ENCODE measurements at places on chromosomes 5 and 9.

GRCh38 chr5:38757451-38758245, 88.2 kb upstream of the OSMR start:
- DNase-seq = no peak

DNA sequence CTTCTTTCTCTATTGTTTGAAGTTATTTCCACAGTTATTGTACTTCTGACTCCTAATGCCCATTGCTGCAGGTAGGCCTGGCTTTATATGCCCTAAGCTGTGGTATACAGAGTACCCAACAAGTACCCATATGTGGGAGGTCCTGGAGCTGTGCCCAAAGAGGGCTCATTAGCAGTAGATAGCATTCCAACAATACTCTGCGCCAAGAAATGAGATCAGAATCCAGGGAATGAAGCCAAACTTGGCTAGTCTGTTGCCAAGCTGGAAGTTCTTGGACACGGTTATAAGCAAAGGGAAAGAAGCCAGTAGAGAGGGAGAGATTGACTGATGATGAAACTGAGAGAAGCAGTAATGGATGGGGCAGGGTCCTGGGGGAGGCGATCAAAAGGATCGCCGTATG, 29.7 kb upstream of the FAM169A start:
- no peak for DNase-seq

DNA sequence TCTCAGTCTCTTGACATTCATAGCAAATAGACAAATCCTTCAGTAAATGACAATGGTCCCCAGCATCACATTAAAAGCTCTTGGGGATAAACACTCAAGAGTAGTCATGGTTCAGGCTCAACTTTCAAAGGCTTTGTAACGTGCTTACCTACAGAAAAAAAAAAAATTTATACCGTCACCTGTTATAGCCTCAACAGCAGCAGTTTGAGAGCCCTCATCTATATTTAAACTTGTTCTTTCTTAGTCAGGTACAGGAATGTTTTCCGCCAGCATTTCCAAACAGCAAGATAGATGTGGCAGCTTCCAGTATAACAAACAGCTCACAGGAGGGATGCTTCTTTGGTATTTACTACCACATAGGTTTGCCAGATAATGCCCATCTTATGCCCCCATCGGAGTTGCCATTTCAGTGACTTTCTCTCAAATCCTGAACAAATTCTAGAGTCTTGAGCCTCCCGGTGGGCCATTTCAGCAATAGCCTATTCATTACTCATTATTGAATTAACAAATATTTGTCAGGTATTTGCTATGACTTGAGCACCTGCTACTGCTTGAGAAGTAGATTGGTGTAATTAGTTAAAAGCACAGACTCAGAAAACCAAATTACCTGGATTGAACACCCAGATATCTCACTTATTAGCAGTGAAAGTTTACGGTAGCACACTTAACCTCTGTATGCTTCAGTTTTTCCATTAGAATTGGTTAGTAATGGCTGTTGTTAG, 470.0 kb downstream of the EBF1 start:
- no peak for DNase-seq

GRCh38 chr9:90919883-90920282, 118.3 kb downstream of the SYK start:
- DNase-seq = no peak

- DNase-seq = no peak
These were observed 80.2 kb downstream of the PIK3R1 start for GRCh38 chr5:68295772-68296171.

- peak; percentile 66 for DNase-seq
These were observed 9.8 kb downstream of the DOCK2 start for GRCh38 chr5:169646856-169647255.

GRCh38 chr5:109704282-109704952, 14.7 kb downstream of the MAN2A1 start:
- no peak for DNase-seq

- DNase-seq = no peak
These were observed 208.1 kb upstream of the PIK3R1 start for GRCh38 chr5:68007451-68007850.

DNA sequence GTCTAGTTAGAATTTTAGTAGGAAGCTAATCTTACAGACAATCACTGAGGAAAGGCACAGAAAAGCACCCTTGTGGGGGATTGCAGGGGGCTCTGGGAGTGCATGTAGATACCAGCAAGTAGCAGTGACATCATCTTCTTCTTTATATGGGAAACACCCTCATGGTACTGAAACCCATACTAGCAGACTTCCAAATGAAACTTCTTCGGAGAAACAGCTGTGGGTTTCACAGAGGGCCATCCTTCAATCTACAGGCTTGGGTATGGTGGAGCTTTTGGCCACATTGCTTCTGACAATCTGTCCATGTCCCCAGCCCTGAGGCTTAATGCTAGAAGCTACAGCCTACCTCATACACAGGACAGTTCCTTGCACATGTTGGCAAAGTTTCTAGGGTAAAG, 165.2 kb upstream of the NFIB start:
- peak; percentile 8 for DNase-seq

DNA sequence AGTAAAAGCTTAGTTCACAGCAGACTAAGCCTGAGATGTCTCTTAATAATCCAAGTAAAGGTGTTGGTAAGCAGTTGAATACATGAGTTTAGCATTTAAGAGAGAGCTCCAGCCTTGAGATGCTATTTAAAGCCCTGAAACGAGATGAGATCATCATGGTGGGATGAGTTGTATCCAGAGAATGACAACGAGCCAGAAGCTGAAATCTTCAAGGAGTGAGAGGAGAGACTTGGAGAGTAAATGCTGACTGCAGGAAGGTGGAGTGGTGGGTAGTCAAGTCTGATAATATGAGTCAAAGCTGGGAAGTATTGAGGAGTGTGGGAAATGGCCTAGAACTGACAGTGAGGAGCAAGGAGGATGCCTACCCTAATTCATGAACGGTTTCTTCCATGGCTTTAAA, 53.7 kb downstream of the PLAC8L1 start:
- DNase-seq = no peak

GRCh38 chr5:137735555-137736284, at the start of gene KLHL3:
TSS of gene KLHL3 (minus strand) at chr5:137736089. CDS start at chr5:137735646, 443 bp downstream.
- DNase-seq = peak; percentile 45

DNA sequence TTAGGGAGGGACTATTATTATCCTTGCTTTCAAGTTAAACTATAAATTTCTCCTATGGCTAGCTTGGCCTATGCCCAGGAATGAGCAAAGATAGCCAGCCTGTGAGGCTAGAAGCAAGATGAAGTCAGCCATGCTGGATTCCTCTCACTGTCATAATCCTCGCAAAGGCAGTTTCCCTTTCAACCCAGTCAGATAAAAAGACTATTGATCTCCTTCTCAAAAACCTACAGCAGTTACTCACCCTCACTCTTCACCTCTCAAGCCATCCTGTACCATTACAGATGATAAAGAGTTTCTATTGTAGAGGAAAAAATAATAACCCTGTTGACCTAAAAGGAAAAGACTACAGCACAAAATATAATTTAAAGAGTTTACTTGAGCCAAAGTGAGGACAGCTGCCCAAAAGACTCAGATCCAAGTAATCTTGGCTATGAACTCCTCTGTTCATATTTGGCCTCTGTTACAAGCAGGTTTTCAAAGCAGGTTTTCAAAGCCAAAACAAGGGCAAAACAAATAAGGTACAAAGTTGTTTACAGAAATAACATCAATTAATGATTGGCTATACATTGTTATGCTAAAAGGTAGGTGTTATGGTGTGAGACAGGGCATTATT, 41.7 kb downstream of the KCNV2 start:
- no peak for DNase-seq

DNA sequence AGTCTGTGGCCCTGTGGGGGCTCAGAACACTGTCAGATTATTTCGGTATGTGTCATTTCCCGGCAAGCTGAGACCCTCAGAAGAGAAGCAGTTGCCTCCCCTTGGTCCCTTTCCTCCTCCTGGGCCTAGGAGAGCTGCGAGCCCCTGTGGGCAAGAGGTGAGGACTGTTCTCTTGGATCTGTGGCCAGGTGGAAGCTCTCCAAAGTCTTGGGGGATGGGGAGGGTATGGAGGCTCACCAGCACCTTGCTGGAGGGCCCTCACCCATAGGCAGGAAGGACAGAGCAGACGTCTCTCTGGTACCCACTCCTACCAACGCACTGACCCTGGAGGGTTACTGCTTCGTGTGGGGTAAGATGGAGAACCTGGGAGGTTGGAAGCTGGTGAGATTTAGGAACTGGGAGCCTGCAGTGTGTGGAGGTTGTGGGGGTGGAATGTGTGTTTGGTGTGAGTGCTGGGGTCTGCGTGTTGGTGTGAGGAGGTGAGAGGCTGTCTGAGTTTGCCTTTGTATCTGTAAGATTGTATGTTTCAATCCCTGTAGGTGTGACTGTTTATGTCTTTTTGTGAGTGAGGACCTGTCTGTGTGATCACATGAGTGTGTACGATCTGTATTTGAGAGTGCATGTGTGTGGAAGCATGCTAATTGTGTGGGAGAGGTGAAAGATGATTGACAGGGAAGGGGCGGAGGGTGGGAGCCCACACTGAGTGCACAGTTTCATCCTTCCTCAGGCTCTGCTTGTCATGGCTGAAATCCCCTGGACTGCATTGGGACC, 52.4 kb upstream of the PSD2 start:
- no peak for DNase-seq

DNA sequence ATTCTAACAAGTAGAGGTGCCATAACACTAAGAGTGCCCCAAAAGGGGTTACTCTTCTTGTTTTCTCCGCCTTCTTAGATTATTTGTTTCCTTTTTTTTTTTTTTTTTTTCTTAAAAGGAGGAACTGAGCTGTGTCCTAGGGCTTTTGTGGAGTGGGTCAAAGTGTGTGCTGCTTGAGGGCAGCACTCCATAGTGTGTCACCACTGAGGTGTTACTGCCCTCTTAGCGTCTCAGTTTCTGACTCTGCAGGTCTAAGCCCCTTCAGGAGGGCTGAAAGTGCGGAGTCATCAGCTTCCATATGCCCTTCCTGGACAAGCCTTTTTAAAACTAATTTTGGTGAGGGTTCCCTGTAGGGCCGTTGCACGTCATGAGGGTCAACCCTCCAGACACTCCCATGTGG, 12.6 kb upstream of the NANS start:
- DNase-seq = no peak

DNA sequence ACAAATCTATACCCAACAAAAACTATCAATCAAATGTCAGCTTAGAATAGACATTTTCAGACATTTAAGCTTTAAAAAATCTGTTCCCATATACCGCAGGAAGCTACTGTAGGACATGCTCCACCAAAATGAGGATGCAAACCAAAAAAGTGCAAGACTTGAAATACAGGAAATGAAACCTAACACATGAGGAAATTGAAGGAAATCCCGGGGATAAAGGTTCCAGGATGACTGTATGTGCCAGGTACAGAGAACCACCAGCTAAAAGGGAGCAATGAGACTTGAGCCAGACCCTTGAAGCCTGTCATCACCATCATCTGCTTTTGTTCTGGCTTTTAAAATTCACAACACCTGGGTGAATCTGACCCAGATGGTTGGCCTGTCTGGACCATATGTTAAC, 21.4 kb downstream of the DIAPH1 start:
- peak; percentile 41 for DNase-seq

GRCh38 chr9:122051351-122052321, 41.5 kb downstream of the TTLL11 start:
- peak; percentile 63 for DNase-seq

DNA sequence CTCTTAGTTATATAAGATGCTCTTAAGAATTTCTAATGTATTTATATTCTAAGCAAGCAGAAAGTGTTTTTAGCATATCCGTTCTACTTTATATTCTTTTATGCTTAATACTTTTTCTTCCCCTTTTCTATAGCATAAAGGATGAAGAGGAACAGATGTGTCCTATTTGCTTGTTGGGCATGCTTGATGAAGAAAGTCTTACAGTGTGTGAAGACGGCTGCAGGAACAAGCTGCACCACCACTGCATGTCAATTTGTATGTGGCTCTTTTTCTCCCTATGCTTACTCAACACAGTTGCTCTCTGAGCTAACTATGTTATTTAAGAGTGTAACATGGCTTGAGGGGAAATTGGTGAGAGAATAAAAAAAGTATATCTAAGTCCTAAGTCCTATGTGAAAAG, 37.6 kb upstream of the SETD9 start:
- no peak for DNase-seq

All from GM12865 (cell line).